ENCODE measurements at places on chromosomes 12 and 14. TPM values are rescaled to one million over a fixed set of nuclear protein-coding genes. Genes with fewer than 3 reads are reported as not detected.

Gene ABCC9
- polyA plus RNA-seq, result 1.2 TPM

Gene CEBPE
- polyA plus RNA-seq, result not detected

Gene CEP83
- 5.9 TPM for polyA plus RNA-seq

- peak; percentile 91 for DNase-seq
These were observed 232.1 kb upstream of the TBX3 start for GRCh38 chr12:114916124-114916523.

DNA sequence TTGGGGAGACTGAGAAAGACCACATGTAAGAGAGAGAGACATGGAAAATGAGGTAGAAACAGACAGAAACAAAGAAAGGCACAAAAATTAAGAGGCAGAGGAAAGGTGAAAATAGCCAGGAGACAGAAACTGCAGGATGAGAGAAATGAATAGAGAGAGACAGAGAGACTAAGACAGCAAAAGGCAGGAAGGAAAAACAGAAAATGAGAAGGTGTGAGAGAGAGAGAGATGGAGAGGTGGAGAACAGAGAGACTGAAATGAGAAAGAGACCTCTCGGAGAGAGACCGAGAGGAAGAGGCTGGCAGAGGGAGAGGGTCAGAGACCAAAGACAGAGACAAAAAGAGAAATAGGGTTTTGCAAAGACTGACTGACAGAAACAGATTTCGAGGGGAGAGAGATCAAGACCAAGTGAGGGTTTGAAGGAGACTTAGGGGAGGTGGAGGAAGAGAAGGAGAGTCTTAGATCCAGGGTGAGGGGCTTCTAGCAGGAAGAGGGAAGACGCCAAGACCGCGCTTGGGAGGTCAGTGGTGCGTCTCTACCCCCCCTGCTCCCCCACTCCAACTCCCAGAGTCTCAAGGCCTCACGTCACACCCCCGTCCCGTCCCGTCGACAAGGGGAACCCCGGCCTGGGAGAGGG is 1.1 kb upstream of the AQP5 start:
- no peak for DNase-seq

DNA sequence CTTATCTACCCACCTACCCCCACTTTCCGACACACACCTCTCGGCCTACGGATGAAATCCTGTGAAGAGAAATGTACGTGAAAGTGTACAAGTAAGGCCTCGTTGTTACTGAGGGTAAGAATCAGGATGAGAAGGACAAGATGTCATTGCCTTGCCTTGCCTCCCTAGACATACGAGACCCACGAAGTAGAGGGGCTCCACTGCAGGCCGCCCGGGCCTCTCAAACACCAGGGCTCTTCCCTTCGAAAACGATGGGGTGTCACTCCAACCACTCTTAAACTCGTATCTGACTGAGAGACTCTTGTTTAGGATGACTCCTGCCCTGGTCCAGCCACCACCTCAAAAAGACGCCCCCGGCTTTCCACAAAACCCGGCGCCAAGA is 498 bp downstream of the RACGAP1 start:
- no peak for DNase-seq

- DNase-seq, result peak; percentile 69
These were observed 282.9 kb downstream of the DUSP6 start for GRCh38 chr12:89069431-89069830.

All from IMR-90 (cell line).